SK-N-DZ (cell line): ENCODE measurements at places on chromosomes 13 and 19.

DNA sequence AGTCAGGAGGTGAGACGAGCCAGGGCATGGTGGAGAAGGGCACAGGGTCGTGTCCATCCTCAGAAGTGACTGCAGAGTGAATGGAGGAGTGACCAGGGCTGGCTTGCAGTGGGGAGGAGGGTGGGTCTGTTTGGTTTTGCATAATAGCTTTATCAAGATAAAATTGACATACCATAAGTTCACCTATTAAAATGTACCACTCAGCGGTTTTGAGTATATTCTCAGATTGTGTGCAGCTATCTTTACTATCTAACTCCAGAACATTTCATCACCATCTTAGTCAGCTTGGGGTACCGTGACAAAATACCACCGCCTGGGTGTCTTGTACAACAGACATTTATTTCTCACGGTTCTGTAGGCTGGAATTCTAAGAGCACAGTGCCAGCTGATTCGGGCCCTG, 13.2 kb downstream of the ZNF8 start:
- no peak for DNase-seq

GRCh38 chr13:111129465-111130115, 14.5 kb downstream of the ARHGEF7 start:
- DNase-seq: no peak

DNA sequence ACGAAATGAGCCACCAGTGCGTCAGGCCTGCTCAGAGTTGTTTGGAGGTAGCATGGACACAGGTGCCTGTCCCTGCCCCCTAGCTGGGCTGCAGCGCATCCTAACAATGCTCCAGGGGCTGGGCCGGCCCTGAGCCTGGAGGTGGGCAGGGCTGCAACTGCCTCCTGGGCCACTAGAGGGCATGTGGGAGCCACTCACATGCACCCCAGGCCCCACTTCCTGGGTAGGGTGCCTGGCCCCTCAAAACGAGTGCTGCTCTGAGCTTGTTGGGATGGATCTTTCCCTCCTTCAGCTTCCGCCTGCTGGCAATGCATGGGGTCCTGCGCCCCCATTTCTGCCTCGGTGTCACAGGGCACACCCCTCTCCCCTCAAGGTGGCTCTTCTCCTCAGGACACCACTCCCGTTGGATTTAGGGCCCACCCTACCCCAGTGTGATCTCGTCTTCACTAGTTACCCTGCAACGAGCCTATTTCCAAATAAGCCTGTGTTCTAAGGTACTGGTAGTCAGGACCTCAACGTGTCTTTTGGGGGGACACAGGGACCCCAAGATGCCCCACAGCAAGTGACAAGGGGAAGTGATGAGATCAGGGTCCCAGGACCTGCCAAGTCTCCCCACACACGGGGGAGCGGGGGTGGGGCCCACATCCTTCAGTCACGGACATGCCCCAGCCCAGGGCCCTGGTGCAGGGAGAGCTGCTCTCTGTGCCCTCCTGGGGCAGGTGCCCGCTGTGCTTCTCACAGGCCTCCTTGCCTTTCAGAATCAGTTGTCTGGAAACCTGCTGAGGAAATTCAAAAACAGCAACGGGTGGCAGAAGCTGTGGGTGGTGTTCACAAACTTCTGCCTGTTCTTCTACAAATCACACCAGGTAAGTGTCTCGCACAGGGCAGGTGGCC, 131.3 kb downstream of the STK24 start:
- DNase-seq: peak; percentile 50

- DNase-seq: no peak
Measured at GRCh38 chr13:66981912-66982311, 248.2 kb downstream of the PCDH9 start.

DNA sequence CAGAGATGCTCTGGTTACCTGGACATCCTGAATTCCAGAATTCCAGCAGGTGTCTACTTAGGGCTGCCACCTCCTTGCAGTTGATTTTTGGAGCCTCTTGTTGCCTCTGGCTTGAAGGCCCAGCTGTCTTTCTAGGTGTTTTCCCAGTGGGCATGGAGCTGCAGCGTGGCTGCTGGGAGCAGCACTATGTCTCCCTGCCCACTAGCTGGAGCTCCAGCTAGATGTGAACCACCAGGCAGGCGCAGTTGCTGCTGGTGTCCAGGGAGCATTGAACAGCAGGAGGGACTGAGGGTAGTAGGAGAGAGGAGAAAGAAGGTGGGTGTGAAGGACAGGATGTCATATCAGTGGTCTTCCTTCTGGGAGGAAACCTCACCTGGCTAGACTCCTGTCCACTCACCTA, 9.9 kb upstream of the SELENOW start:
- no peak for DNase-seq

GRCh38 chr13:75473468-75473867, 8.5 kb downstream of the TBC1D4 start:
- no peak for DNase-seq

DNA sequence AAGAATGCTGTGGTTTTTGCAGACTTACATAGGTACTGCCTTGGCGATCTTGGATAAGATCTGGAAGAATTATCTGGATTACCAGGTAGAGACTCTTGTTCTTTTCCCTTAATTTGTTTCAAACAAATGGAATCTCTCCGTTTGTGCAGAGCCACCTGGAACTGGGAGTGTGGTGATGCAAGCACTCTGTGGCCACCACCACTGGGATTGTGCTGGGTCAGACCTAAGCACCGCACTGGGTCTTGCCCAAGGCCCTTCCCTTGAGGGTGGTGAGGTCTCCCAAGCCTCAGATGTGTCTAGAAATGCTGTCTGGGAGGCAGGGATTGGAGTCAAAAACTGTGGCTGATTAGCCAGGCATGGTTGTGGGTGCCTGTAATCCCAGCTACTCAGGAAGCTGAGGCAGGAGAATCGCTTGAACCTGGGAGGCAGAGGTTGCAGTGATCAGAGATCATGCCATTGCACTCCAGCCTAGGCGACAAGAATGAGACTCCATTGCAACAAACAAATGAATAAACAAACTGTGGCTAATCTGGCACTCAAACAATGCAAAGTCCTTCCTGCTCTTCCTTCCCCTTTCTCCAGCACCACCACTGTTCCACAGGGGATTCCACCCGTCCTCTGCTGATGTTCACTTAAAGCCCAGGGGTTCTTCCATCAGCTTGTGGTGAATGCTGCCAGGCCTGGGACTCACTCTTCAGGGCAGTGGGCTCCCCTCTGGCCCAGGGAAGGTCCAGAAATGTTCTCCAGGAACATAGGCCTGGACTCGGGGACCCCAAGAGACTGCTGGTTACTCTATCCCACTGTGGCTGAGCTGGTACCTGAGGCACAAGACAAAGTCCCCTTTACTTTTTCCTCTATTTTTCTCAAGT, 10.8 kb upstream of the CEACAM1 start:
- no peak for DNase-seq

- no peak for DNase-seq
Measured at GRCh38 chr19:46821512-46822409, 28.9 kb downstream of the AP2S1 start.

DNA sequence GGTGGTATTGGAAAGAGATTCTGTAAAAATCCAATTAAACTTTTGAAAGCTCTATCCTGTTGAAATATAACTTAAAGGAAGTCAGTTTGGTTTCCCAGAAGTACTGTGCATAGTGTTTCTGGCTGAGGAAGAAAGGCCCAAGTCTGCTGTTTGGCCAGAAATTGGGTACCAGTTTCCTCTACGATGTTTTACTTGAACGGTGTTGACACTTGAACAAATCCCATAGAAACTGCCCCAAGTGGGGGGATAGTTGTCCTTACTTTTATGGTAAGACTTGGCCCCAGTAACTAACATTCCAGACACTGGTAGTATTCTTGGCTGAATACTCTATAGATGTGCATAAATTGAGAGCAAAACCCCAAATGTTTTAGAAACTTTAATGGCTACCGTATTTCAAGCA, 14.2 kb downstream of the KLF5 start:
- no peak for DNase-seq

GRCh38 chr19:15379999-15380647, 536 bp upstream of the AKAP8 start:
- peak; percentile 70 for DNase-seq

GRCh38 chr19:17331045-17331558, 3.6 kb downstream of the ANO8 start:
- DNase-seq: no peak

DNA sequence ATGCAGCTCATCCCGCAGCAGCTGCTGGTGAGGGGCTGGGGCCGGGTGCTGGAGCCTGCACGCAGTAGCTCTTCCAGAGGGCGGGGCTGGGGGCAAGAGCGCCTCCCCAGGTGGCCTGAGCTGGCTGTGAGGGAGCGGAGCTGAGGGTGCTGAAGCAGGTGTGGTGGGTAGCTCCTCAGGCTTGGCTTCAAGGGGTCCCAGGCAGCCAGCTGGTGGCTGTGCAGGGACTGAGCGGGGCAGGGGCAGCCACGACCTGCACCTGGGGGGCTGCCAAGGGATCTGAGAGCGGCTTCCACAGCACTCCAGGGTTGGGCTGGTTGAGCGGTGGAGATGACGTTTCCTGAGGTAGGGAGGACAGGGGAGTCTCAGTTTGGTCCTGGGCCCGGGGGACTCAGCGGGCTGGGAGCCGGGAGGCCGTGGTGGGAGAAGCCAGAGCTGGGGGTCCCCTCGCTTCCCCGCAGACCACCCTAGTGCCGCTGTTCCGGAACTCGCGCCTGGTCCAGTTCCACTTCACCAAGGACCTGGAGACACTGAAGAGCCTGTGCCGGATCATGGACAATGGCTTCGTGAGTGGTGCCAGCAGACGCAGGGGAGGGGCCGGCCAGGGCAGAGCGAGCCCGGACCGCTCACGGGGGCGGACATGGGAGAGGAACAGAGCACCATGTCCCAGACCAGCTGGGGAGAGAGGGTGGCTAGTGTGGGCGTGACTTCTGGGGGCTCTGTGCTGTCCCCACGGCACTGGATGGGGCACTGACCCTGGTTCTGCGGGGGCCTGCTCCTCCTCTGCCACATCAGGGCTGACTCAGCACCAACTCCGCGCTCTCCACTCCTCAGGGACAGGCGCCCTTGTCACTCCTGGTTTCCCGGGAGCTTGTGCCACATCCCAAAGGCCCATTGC, 7.4 kb downstream of the PTOV1 start:
- DNase-seq: no peak

GRCh38 chr13:37212826-37213225, 107.4 kb upstream of the CSNK1A1L start:
- DNase-seq: no peak

- DNase-seq: peak; percentile 36
Measured at GRCh38 chr13:110109910-110110309, 197.0 kb downstream of the COL4A1 start.

GRCh38 chr13:27619728-27620376, 477 bp downstream of the LNX2 start:
- peak; percentile 18 for DNase-seq

DNA sequence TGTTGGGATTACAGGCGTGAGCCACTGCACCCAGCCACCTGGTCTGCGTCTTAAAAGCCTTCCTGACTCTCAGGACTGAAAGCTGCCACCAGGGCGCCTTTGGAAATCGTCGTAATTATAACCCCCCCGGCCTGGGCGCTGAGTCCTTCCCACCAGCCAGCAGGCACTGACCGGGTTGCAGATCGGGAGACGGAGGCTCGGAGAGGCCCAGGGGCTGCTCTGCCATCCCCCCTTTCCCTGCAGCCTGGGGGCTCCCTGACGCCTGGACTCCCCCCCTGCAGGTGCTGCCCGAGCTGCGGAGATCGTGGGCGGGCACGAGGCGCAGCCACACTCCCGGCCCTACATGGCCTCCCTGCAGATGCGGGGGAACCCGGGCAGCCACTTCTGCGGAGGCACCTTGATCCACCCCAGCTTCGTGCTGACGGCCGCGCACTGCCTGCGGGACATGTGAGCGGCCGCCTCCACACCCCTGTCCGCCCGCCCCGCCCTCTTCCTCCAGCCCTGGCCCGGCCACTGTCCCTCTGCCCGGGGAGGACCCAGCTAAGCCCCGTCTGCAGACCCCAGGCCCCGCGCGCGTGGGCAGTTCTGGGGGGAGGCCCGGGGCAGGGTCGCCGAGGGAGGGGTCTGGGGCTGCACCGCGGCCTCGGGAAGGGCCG, 2.5 kb downstream of the PRTN3 start:
- no peak for DNase-seq

DNA sequence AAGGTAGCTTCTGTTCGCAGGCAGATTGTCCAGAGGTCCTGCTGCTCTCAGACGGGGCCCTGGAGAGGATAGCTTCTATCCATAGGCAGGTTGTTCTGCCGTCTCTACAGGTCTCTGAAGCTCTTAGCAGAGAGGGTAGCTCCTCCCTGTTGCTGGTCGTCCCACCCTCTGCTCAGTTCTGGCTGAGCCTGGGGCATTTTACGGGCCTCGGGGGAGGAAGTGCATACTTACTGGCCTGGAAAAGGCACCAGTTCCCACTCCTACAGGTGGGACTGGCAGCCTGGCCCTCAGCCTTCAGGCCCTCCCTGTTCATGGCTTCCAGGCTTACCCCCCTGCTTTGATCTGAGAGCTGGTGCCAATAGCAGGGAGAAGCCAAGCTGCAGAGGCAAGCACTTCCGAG, 42.3 kb downstream of the USPL1 start:
- DNase-seq: no peak

DNA sequence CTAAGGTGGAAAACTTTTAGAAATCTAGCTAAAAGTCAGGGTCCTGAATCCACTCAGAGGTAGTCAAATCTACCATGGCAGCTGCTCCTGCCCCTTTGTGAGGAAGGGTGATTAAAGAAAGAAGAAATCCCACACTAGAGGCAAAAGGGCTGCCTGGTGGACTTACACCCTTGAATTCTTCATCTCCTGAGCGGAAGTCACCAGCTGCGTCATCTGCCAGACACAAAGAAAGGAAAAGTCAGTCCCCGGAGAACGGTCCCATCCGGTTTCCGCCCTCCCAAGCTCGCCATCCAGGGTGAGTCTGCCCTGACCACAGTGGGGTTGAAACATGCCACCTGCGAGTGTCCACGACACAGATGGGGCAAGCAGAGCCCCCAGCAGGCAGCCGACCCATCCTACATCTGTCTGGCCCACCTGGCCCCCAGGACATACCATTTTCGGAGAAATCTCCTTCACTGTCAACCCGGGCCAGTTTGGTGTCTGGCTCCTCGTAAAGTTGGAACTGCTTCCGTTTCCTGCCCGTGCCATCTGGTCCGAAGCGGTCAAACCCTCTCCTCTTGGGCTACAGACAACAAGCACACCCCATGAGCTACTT, 7.7 kb downstream of the AKAP8 start:
- no peak for DNase-seq

DNA sequence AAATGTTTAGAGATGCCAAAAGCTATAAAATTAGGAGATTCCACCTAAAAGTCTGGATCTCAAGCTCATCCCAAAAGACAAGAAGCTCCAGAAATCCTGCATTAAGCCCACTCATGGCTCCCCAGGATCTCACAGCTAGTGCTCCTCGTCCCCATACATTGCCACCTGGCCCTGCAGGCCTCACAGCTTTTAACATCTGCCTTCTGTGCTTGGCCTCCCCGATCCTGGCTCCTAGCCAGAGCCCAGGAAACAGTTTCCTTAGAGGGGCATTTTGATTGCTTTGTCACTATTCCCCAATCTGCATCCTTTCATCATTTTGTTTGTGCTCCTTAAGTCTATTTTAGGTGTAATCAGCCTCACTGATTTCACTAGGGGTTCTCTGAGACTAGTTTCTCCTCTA, 14.5 kb upstream of the DCT start:
- no peak for DNase-seq

DNA sequence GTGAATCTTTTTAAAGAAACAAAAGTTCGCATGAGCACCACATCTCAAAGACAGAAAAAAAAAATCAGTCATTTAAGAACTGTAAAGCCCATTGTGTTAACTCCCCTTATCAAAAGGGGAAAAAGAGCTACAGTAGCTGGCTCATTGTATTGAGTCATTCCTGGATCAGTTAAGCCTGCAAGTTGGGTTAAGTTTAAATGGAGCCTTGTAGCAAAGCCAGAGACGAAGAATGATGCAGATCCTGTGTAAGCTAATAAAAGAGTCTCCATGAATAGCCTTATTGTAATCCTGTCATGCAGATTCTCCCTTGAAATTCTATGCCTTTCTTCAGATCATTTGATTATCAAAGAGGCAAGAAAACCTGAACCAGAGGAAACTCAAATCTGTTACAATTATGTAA, 83.8 kb downstream of the CRYL1 start:
- no peak for DNase-seq
